ENCODE measurements at places on chromosomes 4 and X. TPM values are rescaled to one million over a fixed set of nuclear protein-coding genes. Genes with fewer than 3 reads are reported as not detected.

The CLCN4 gene
- 0.78 TPM for total RNA-seq

The HELT gene
- total RNA-seq: not detected

The GAGE10 gene
- not detected for total RNA-seq

The TFDP3 gene
- total RNA-seq: not detected

The PNMA5 gene
- not detected for total RNA-seq

The LRIT3 gene
- total RNA-seq: not detected

The MAGEE2 gene
- total RNA-seq: 0.12 TPM

The ZNF711 gene
- 0.12 TPM for total RNA-seq

The ADGRA3 gene
- total RNA-seq: 12.9 TPM

The CORIN gene
- total RNA-seq: not detected

The ITM2A gene
- 0.12 TPM for total RNA-seq

The KLKB1 gene
- total RNA-seq: not detected

The GPRASP2 gene
- total RNA-seq: 6.6 TPM

The F8 gene
- 1.9 TPM for total RNA-seq

The PCSK1N gene
- total RNA-seq: 0.59 TPM

The SCML2 gene
- total RNA-seq: 4.1 TPM

The SYTL5 gene
- total RNA-seq: 4.3 TPM

The AWAT2 gene
- not detected for total RNA-seq

The CLDN34 gene
- total RNA-seq: 0.29 TPM

The ZFP42 gene
- total RNA-seq: 0.24 TPM

The MTNR1A gene
- total RNA-seq: not detected

The GLRA2 gene
- total RNA-seq: not detected

The ATP8A1 gene
- total RNA-seq: 0.12 TPM

The CSAG3 gene
- 2.2 TPM for total RNA-seq

All from RPMI7951 (cell line).